ENCODE measurements at places on chromosomes 7 and 10. TPM values are rescaled to one million over a fixed set of nuclear protein-coding genes. Genes with fewer than 3 reads are reported as not detected.

Gene PNLIPRP3
- total RNA-seq: not detected

Gene AKR1C2
- 0.61 TPM for total RNA-seq

Gene MRLN
- not detected for total RNA-seq

Gene C10orf67
- total RNA-seq: under 0.01 TPM

Gene UCN3
- not detected for total RNA-seq
